Activated T-helper 2 cell treated with anti-CD3 and anti-CD28 coated beads, Interferon-gamma antibody, Interleukin-2, Interleukin-4, amounts not matched to agents 10 μg/mL and 5 μg/mL and 100 μg/mL, durations not matched to agents 14 hours and 24 hours and 36 hours (primary cell): ENCODE measurements at places on chromosomes 1 and 21. TPM values are rescaled to one million over a fixed set of nuclear protein-coding genes. Genes with fewer than 3 reads are reported as not detected.

GRCh38 chr1:20787840-20788795 is 1.0 kb upstream of the HP1BP3 start:
- H3K4me1 ChIP-seq: peaks cover 25% of the 10 kb centered on the region
- H3K27me3 ChIP-seq: no peaks in the 10 kb centered on the region
- H3K27ac ChIP-seq: peak overlapping the region; percentile 94
- DNase-seq: no peak

- DNase-seq: no peak
- no peak overlapping the region for H3K4me3 ChIP-seq
- no peaks in the 10 kb centered on the region for H3K36me3 ChIP-seq
- H3K27ac ChIP-seq: no peak overlapping the region
- H3K4me1 ChIP-seq: no peaks in the 10 kb centered on the region
These were observed 575.1 kb upstream of the BEND5 start for GRCh38 chr1:49351768-49352167.

- no peak overlapping the region for H3K27ac ChIP-seq
- no peaks in the 10 kb centered on the region for H3K36me3 ChIP-seq
- no peak overlapping the region for H3K4me3 ChIP-seq
- H3K27me3 ChIP-seq: no peaks in the 10 kb centered on the region
- DNase-seq: no peak
These were observed 221.3 kb upstream of the DMRTA2 start for GRCh38 chr1:50644447-50645105.

- peak; percentile 83 for DNase-seq
- no peaks in the 10 kb centered on the region for H3K27me3 ChIP-seq
- H3K4me1 ChIP-seq: peaks cover 61% of the 10 kb centered on the region
- peaks cover 15% of the 10 kb centered on the region for H3K36me3 ChIP-seq
- peak overlapping the region; percentile 98 for H3K4me3 ChIP-seq
These were observed 3.3 kb upstream of the DENND2D start for GRCh38 chr1:111203681-111204200.

- no peak overlapping the region for H3K4me3 ChIP-seq
- no peaks in the 10 kb centered on the region for H3K4me1 ChIP-seq
- peaks cover 8% of the 10 kb centered on the region for H3K27me3 ChIP-seq
- no peaks in the 10 kb centered on the region for H3K36me3 ChIP-seq
These were observed 109.6 kb upstream of the TSPAN2 start for GRCh38 chr1:115198938-115199337.

- no peak overlapping the region for H3K27ac ChIP-seq
- no peak overlapping the region for H3K4me3 ChIP-seq
- no peaks in the 10 kb centered on the region for H3K27me3 ChIP-seq
- no peak for DNase-seq
- peaks cover 2% of the 10 kb centered on the region for H3K4me1 ChIP-seq
These were observed 39.3 kb upstream of the CSF3R start for GRCh38 chr1:36522021-36522420.

DNA sequence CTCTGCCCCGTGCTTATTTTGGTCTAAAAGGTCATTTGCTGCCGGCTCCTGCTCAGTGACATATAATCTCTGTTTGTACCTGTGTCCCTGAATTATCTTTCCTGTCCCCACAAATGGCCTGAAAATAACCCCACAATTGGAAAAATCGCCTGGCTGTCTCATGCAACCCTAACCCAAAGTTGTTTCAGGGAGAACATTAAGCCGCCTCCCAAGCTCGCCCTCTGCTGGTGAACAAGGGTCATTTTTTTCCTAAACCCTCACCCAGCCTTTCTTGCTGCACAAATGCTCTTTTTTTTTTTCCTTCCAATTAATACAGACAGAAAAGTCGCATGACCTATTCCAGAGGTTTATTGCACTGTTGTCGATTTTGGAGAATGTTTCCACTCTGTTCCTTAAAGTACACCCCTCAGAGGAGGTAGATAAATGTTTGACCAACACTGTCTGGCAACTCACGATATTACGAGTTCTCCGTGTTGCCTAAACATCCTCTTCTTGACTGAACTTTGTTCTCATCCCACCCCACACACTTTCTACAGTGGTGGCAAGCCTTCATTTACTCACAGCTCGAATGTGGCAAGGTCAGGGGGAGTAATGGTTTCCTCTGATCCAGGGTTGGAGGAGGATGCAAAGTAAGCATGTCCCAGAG is 148.7 kb downstream of the ZZZ3 start:
- H3K4me1 ChIP-seq: peaks cover 2% of the 10 kb centered on the region
- H3K27me3 ChIP-seq: no peaks in the 10 kb centered on the region
- no peak overlapping the region for H3K27ac ChIP-seq
- no peak overlapping the region for H3K4me3 ChIP-seq
- no peaks in the 10 kb centered on the region for H3K36me3 ChIP-seq

- DNase-seq: no peak
- H3K27me3 ChIP-seq: peaks cover 10% of the 10 kb centered on the region
- peaks cover 2% of the 10 kb centered on the region for H3K4me1 ChIP-seq
- no peaks in the 10 kb centered on the region for H3K36me3 ChIP-seq
- no peak overlapping the region for H3K4me3 ChIP-seq
- H3K27ac ChIP-seq: no peak overlapping the region
These were observed 56.2 kb upstream of the PRRC2C start for GRCh38 chr1:171429137-171429536.

DNA sequence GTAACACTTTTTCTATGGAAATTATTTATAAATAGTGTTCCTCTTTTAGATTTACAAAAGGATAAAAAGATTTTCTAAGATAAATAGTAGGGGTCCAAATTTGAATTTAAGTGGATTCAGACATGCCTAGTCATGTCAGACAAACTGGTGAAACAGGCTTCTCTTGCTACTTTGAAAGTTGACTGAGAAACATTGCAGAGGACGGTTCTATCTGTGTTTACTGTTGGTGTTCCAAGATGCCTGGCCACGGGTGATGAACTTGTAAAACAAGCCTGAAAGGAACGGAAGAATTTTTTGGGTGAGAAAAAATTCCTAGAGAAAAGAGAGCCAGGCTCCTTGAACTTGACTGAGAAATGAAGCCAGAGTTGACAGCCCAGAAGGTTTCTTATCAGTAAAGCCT is 2.2 kb downstream of the KRTAP19-1 start:
- no peak overlapping the region for H3K27ac ChIP-seq
- no peaks in the 10 kb centered on the region for H3K27me3 ChIP-seq
- no peaks in the 10 kb centered on the region for H3K4me1 ChIP-seq
- no peak overlapping the region for H3K4me3 ChIP-seq
- no peak for DNase-seq

DNA sequence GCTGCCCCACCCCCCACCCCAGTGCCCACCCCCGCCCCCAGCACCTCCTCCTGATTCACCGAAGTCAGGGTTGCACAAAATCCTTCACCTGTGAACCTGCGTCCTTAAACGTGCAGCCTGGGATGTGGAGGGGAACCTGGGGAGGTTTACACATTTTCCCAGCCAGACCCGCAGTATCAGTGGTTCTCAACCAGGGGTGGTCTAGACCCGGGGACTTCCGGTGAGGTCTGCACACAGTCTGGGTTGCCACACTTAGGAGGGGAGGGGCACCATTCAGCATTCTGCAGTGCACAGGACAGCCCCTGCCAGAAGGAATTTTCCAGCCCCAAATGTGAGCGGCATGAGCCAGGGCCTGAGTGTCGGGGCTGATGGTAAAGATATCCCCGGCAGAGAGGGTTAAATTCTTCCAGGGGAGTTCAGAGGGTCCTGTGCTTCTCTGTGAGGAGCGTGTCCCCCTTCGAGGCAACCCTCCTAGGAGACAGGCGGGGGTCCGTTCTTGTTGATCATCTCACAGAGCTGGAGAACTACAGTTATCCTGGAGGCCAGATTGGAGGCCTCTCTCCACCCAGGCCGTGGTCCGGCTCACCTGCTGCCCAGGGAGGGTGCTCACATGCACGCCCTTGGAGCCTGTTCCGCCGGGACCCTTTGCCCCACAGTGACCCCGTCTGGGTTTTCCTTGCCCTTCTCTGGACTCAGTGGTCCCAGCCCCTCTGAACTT is 113.6 kb downstream of the SIK1 start:
- H3K27me3 ChIP-seq: peaks cover 7% of the 10 kb centered on the region
- H3K27ac ChIP-seq: no peak overlapping the region
- no peak overlapping the region for H3K4me3 ChIP-seq
- no peaks in the 10 kb centered on the region for H3K36me3 ChIP-seq

DNA sequence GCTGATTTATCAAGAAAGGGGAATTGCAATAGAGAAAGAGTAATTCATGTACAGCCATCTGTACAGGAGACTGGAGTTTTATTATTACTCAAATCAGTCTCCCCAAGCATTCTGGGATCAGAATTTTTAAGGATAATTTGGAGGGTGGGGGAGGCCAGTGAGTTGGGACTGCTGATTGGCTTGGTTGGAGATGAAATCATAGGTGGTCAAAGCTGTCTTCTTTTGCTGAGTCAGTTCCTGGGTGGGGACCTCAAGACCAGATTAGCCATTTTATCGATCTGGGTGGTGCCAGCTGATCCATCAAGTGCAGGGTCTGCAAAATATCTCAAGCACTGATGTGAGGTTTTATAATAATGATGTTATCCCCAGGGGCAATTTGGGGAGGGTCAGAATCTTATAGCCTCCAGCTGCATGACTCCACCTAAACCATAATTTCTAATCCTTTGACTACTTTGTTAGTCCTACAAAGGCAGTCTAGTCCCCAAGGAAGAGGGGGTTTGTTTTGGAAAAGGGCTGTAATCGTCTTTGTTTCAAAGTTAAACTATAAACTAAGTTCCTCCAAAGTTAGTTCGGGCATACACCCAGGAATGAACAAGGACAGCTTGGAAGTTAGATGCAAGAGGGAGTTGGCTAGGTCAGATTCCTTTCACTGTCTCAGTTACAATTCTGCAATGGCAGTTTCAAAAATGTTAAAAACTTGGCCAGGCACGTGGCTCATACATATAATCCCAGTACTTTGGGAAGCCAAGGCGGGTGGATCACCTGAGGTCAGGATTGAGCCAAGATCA is 16.9 kb upstream of the RAB3B start:
- no peak overlapping the region for H3K27ac ChIP-seq
- H3K27me3 ChIP-seq: peaks cover 23% of the 10 kb centered on the region
- H3K4me1 ChIP-seq: no peaks in the 10 kb centered on the region

DNA sequence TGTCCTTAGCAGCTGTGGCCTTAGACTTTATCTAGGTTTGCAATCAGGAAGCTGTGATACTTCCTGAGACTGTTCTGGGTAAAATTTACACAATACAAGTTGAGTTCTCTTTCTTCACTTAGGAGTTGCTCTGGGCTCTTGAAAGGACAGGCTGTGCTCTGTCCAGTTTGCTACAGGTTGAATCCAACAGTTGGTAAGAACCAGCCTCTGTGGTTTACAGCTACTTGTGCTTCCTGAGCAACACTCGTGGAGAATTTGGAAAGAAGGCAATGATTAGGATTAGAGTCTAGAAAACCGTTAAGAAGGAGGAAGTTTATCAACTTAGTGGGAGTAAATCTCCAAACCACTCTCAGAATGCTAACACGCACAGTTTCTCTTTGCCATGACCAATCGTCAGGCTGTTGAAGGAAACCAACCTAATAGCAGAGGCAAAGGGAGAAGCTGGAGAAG is 26.8 kb downstream of the GFI1 start:
- no peak overlapping the region for H3K4me3 ChIP-seq
- H3K27me3 ChIP-seq: no peaks in the 10 kb centered on the region
- H3K27ac ChIP-seq: peak overlapping the region; percentile 79
- DNase-seq: no peak
- H3K4me1 ChIP-seq: peaks cover 46% of the 10 kb centered on the region

DNA sequence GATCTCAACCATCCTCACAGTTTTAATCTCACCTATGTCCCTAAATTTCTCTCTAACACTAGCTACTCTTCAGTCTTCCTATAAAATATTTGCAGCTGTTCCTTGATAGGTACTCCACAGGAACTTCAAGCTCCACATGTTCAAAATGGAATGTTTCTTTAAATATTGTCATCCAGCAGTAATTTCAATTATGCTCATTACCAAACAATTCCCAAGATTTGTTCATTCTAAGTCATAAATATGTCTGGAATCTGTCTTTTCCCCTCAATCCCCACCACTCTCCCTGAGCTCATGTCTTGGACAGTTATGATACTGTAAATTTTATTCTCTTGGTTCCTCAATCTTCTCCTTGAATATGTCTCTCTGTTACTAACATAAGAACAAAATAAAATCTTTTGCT is 214.4 kb downstream of the NRIP1 start:
- H3K27me3 ChIP-seq: no peaks in the 10 kb centered on the region
- no peak overlapping the region for H3K27ac ChIP-seq
- no peaks in the 10 kb centered on the region for H3K36me3 ChIP-seq

DNA sequence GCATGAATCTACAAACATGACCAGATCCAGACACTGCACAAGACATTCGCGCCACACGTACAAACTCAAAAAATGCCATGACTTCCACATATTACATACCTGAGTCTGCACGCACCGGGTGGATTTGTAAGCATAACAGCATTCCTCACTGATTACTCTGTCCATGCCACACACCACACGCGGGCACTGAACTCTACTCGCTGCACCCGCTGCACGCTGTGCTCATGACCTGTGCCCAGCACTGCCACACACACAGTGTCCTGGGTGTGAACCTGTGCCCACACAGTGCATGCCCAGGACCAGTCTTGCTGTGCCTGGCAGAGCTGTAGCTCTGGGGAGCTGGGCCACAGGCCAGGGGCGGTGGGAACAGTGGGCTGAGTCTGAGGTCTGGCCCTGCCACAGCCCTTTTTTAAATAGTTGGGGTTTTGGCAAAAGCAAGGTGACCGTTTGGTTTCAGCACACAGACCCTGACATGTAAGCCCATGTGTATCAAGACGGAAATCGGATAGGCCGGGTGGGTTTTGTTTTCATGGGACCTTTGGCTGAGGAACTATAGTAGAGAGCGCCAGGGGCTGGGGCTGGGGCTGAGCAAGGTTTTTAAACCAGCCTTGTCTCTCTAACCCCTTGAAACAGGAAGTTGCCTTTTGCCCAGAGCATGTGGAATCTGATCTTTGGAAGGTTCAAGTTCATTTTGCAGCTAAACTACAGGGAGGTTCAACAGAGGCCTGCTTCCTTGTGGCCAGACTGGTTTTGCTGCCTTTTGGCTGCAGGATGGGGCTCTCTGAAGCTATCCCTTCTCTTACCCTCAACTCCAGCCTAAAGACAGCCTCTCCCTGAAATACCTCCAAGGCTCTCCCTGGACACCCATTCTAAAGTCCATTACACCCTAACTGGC is 12.3 kb upstream of the GOLT1A start:
- DNase-seq: no peak
- no peaks in the 10 kb centered on the region for H3K36me3 ChIP-seq
- H3K27ac ChIP-seq: no peak overlapping the region
- no peak overlapping the region for H3K4me3 ChIP-seq
- no peaks in the 10 kb centered on the region for H3K4me1 ChIP-seq

GRCh38 chr1:43460988-43461693 is 7.4 kb upstream of the HYI start:
- H3K27me3 ChIP-seq: peaks cover 30% of the 10 kb centered on the region
- H3K4me3 ChIP-seq: no peak overlapping the region
- no peak for DNase-seq
- H3K27ac ChIP-seq: no peak overlapping the region
- H3K36me3 ChIP-seq: no peaks in the 10 kb centered on the region
- peaks cover 4% of the 10 kb centered on the region for H3K4me1 ChIP-seq

The TACSTD2 gene
- total RNA-seq: 0.07 and 0.09 TPM in 2 replicates

The OR2T29 gene
- total RNA-seq: not detected in 2 replicates

The NBPF19 gene
- 18.6 and 20.3 TPM in 2 replicates for total RNA-seq

The TRIM46 gene
- 10.7 and 11.5 TPM in 2 replicates for total RNA-seq

The KRTAP12-1 gene
- not detected in 2 replicates for total RNA-seq

The CD5L gene
- not detected in 2 replicates for total RNA-seq

The MROH9 gene
- not detected in 2 replicates for total RNA-seq

The ILDR2 gene
- total RNA-seq: 18.5 and 22.8 TPM in 2 replicates

The TOMM40L gene
- total RNA-seq: 22.7 and 24.9 TPM in 2 replicates
